T-helper 17 cell (primary cell): ENCODE measurements at places on chromosomes 16 and 17. TPM values are rescaled to one million over a fixed set of nuclear protein-coding genes. Genes with fewer than 3 reads are reported as not detected.

DNA sequence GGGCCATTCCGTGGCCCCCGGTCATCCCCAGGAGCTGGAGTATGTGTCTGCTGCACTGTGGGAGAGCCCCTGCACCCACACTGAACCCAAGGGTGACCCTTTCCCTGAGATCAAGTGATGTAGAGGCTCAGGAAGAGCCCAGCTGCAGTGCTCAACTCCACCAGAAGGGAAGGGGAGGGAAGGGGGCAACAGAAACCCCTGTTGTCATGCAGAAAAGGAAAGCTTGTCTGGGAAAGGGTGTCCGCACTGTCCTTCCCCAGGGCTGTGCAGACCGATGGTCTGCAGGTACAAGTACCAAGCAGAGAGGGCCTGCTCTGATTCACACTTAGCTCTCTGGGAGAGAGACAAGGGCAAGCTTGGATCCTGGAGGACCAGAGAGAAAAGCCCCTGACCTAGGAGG is 45.7 kb upstream of the TOB1 start:
- DNase-seq: no peak

DNA sequence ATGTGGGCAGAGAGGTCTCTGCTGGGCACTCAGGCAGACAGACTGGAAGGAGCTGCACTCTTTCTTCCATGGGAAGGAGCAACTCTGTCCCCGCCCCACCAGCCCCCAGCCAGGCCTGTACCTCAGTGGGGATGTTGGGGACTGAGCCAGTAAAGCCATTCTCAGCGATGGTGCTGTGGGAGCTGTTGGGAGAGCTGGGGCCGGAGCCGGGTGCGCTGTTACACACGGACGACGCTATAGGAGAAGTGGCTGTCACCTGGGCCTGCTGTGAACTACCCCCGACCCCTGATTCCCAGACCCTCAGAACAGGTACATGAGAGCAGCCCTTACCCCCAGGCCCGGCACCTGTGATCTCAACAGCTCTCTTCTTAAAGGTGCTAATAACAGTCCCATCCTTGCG is 21.5 kb downstream of the G6PC3 start:
- DNase-seq: no peak

GRCh38 chr16:7211781-7212180 is 120.9 kb upstream of the RBFOX1 start:
- DNase-seq: no peak

The RGS11 gene
- total RNA-seq: not detected

The VAT1 gene
- 29.3 TPM for total RNA-seq
